Inflammatory macrophage treated with lipopolysaccharide for 1 hour (primary cell): ENCODE measurements at places on chromosomes 3 and 15.
A peak's percentile ranks its signal among the peaks of the same experiment; 100 is the strongest.

DNA sequence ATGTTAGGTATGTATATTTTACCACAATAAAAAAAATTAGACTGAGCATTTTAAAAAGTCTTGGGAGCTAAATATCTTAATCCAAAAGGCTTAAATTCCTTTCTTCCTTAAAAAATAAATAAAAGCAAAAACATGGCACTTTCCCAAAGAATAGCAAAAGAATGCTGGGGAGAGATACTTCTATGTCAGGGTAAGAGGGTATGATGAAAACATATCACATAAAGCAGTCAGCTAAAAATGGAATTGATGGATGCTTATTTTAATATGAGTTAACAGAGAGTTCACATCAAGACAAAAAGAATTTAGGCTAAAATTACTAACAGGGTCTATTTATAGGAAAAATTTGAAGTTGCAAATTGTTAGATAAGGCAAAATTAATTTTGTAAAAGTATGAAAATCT is 141.0 kb downstream of the MYLK start:
- no peak for DNase-seq

GRCh38 chr3:54138937-54139547 is 16.7 kb downstream of the CACNA2D3 start:
- no peak for DNase-seq

DNA sequence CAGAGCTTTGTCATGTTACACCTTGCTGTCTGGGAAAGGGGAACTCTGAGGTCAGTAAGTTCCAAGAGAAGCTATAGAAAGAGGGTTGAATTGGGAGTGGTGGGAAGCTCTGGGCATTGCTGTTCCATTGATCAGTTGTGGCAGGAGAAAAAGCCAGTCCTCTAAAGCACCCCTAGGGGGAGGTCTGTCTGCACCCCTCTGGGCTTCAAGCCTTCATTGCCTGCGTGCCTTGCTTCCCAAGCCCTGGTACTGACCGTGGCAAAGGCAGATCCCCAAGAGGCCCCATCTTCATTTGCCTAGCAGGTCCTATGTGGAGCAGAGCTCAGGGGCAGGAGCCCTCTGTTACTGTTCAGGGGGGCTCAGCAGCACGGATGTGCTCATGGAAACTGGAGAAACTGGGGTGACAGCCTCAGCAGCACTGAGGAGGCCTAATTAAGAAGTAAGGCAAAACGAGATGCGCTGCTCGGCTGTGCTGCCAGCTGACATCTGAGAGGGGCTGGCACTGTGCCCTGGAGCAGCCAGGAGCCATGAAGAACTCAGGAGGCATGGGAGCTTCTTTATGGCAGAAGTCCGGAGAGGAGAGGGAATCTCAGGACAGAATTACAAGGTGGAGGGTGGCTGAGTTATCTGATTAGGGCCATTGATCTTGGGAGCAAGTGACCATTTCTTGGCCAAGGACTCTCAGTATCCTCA is 270.9 kb downstream of the RPLP1 start:
- no peak for DNase-seq

DNA sequence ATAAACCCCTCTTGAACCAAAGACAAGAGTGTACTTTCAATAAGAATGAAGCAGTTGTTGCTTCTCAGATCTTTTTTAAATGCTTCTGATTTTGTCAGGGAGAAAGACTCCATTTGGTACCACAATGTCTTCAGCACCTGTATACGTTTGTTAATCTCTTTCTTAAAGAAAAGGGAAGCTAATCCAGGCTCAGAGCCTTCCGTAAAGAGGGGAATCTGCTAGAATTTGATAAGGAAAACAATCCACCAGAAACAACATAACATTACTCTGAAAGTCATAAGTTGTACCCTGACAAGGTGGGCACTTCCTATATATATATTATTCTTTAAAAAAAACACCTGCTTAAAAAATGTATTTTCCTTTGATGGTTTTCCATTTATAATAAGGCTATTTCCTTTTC is 19.8 kb downstream of the SH3BP5 start:
- DNase-seq = no peak

DNA sequence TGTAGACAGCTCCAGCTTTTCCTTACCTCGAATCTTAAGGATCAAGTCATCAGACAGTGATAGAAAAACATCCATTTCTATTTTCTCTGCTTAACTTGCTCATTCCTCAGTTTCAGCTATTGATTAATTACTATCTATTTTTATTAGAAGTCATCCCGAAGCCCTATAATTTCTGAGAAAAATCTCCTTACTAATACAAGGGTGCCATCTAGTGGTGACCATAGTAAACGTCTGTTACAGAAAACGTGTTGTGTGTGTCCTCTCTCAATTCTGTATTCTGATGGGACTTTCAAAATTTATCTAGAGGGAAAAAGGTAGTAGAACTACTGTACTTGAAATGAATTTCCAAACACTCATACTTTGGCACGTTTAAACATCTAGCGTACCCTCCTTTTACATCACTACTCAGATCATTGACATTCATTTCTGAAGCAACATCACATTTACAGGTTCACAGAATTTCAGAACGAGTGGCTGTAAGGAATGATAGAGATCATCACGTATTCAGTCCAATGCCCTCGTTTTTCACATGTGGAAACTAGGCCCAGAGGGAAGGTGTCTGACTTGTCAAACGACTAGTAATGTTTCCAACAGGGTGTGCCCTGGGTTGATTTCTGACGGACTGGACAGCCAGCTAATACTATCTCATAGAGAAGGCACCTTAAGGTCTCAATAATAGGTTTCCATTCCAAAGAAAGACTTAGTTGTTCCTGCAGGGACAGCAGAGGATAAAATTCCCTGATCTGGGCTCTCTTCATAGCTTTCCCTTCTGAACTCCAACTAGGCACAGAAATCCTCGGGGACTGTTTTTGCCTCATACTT is 25.6 kb downstream of the HACD2 start:
- peak; percentile 77 for DNase-seq

- DNase-seq = no peak
Observed at GRCh38 chr3:158103081-158103886, 2.9 kb downstream of the SHOX2 start.

- DNase-seq = no peak
Observed at GRCh38 chr3:51588724-51589123, 50.2 kb downstream of the RAD54L2 start.

DNA sequence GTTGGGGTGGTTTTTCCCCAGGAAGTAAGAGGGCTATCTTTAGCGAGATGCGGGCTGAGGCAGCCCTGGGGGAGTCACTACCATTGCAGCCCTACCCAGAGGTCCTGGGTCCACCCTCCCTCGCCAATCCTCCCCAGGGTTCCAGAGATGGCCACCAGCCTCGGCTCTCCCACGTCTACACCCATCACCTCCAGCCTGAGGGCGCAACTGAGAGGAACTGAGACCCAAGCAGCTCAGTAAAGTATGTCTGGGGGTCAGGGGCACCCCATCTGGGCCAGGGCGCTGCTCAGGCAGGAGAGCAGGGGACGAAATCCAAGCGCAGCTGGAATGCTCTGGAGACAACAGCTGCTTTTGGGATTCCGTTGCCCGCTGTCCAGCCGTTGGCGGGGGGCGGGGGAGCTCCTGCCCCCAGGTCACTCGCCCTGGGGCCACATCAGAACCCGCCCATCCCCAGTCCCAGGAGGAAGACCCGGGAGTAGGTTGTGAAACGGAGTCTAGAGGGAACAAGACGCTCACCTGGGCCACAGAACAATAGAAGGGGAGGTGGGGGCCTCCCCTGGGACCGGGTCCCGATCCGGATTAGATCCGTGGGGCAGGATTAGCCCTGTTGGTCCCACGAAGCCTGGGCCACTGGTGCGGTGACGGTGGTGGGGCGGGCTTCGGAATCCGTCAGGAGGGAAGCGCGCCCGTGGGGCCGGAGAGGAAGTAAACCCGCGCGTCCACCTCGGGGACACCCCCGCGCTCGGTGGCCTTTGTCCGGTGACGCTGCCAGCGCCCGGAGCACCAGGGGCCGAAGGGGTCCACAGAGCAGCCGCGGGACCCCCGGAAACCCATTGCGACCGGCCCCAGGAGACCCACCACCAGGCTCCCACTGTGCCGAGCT is 1.4 kb upstream of the NDUFAF3 start:
- DNase-seq = peak; percentile 72

DNA sequence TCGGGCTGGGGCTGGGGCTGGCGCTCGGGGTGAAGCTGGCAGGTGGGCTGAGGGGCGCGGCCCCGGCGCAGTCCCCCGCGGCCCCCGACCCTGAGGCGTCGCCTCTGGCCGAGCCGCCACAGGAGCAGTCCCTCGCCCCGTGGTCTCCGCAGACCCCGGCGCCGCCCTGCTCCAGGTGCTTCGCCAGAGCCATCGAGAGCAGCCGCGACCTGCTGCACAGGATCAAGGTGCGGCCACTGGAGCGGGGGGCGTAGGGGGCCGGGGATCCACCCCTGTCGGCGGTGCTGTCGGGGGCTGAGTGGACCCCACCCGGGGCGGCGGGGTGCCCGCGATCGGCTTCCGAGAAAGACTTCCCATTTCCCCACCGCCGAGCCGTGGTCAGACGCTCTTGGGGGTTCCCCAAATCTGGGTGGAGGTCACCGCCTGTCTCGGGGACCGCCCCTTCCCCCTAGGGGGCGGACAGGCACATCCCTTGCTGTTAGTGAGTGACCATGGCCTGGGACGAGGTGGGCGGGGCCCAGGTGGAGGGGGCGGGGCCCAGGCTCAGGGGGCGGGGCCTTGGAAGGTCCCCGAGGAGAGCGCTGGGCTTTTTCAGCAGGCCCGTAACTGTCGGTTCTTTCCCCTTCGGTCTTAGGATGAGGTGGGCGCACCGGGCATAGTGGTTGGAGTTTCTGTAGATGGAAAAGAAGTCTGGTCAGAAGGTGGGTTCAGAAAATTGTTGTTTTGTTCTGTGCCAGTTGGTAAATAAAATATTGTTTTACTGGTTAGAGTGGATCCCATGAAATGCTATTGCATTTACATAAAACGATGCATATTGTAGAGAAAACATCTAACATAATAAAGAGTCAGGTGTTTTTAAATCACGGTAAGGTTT is 578 bp downstream of the LACTB start:
- DNase-seq = peak; percentile 98

DNA sequence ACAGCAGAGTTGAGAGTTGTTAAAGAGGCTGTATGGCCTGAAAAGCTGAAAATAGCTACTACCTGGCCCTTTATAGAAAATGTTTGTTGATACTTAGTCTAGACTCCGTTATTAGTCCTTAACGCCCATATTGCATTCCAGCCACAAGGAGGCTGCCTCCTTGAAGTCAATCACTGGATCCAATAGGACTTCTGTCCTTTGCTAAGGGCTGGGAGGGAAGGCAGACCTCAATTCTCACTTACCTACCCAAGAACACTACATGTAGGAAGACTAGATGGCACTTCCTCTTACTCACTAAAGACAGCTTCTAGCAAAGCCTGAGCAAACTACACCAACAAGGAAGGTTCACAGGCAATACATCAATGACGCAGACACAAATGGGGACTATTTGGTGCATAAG is 139.5 kb upstream of the HACD2 start:
- DNase-seq = no peak

DNA sequence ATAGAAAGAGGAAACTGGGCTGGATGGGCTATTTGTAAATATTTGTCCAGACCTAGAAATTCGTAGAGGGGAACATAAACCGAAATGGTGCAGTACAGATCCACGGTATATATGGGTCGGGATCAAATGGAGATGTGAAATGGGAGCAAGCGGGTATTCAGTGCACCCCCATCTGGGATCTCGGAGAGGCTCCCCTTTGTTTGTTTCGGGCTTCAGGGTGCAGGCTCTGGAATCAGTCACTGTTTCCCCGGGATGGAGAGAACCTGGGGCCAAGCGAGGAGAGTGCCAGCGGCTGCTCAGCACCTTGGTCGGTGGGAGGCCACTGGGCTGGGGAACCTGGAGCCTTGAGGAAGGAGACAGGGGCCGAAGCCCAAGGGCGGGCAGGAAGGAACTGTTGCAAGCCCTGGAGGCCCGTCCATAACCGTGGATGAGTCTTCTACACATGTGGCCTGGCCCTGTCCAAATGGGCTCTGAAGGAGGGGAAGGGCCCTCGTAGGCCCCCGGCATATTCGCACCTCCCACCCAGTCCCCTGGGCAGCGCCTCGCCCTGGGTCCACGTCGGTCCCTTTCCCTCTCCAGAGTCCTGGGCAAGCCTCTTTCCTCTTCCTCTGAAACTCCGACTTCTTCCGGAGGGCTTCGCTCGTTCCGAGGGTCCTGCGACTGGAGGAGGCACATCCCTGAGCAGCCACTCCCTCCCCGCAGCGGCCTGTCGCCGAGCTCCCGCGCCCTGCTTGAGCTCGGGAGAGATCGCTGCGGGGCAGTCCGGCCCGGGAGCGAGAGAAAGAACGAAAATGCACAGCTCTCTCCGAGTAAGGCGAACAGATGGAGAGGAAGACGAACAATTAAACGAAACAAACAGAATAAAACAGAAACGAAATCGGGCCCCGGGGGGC is 3.0 kb downstream of the ISL2 start:
- peak; percentile 77 for DNase-seq

GRCh38 chr3:125107363-125107762 is 51.6 kb upstream of the HEG1 start:
- no peak for DNase-seq

- DNase-seq = no peak
Observed at GRCh38 chr15:65926899-65927298, 57.6 kb downstream of the RAB11A start.

- no peak for DNase-seq
Observed at GRCh38 chr3:169505577-169506230, 157.8 kb downstream of the MECOM start.

DNA sequence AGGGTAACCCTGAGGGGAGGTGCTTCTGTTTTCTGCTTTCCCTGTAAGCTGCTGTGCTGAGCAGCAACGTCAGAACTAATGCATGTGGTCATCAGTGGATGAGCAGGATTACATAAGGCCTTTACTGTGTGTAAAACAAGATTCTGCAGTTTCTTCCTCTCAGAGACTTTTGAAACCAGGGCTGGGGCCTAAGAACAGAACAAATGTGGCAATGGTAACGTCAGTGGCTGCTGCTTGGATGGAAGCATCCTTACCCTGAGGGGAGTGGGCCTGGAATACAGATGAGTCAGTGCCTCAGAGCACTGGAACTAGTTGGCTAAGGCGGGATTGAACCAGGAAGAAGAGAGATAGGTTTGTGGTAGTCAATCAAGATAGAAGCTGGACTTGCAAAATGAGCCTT is 180.2 kb upstream of the KCNH8 start:
- DNase-seq = no peak

GRCh38 chr15:72342385-72342784 is 22.4 kb upstream of the CELF6 start:
- no peak for DNase-seq

DNA sequence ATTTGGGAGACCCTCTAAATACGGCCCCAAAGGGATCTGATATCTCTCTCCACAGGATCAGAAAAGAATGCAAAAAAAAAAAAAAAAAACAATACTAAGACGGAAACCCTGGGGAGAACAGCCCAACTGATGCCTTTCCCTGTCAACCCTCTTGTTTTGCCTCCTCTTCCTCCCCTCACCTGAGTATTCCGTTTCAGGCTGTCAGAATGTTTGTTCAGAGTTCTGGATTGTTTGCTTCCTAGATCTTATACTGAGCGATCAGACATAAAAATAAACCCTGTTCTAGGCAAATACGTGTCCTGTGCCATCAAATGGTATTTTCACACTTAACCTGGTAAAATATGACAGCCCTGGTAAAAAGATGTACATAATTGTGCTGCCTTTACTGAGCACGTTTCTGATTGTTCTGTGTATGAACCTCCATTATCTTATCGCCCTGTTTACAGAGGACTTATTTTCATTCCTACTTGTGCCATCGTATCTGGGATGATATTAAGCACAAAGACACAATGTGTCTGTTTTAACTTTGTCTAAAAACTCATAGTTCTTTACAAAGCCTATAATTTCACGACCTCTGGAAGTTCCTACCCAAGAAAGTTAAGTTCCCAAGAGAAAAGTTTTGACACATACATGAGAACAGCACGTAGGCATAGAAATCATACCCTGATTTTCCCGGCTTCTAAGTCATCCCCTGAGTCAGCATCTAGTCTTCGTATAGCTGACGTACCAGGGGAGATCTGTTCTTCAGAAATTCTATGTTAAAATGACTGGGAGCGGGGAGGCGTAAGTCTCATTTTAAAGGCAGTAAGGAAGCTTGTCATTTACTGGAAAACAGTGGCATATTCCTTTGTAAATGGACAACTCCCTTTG is 856 bp downstream of the ZBTB38 start:
- DNase-seq = no peak
